ENCODE measurements at places on chromosomes 2 and 18. TPM values are rescaled to one million over a fixed set of nuclear protein-coding genes. Genes with fewer than 3 reads are reported as not detected.

DNA sequence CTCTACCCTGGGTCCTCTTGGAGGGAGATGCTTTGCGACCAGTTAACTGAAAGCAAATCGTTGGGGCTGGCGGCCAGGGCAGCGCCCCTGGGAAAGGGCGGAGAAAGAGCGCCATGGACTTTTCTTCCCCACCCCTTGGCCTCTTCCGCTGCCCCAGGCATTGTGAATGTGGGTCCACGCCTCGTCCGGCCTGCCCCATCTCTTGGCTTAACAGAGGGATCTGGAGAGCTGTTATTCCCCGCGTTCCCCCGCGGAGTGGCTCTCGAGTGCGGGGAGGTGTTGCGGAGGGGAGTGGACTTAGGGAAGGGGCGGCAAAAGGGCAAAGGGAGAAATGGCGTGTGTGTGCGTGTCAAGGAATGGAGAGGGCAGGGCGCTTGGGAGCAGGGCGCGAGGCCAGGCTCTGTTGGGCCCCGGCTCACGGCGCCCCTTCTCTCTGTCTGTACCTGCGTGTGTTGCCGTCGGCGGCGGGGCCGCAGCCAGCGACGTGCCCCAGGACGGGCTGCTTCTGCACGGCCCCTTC, 6.6 kb downstream of the EMX1 start:
- DNase-seq: no peak

DNA sequence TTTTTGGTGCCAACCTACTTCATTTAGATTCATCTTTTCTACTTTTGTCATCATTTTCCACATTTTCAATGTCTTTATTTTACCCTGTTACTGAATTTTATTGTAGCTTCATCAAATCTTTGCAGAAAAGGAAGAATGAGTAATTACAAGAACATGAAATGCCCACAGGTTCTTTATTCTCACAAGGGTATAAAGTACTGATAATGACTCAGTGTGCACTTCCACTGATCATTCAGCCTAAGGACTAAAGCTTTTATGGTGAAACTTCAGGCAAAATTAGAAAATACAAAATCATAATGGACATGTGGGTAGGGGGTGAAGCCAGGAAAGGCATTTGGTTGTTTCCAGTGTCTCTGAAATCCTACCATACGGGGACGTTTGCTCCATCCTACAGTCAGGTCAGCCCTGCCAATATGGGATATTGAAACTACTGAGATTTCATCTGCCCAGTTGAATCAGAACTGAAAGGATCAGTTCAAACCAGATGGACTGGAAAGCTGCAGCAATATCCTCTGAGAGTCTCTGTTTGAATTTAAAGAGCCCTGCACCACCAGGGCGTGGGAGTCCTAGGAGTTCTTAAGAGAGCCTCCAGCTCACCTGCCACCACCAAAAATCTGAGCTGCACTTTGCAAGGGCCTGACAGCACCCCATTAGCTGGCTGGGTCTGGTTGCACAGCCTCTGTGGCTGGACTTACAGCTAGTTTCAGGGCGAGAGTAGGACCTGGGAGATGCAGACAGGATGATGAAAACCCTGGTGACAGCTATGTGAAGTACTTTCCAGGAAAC, 390.4 kb downstream of the CMPK2 start:
- no peak for DNase-seq

DNA sequence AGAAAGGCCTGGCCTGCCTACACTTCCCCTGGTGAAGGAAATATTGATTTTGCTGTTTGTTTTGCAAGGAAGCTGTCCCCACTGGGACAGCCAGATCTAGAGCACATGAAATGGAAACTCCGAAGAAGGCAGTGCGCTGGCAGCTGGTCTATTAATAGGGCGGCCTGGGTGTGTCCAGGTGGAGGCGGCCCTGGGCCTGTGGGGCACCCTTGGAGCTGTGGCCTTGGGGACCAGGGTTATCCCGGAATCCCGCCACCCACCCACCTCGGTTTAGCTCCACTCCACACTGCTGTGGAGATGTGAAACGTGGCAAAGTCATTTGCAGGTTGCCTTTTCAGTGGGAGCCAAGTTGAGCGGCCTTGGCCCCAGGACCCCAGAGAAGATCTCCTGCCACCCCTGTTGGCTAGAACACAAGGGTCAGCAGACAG, 204.3 kb downstream of the KLHL29 start:
- DNase-seq: no peak

DNA sequence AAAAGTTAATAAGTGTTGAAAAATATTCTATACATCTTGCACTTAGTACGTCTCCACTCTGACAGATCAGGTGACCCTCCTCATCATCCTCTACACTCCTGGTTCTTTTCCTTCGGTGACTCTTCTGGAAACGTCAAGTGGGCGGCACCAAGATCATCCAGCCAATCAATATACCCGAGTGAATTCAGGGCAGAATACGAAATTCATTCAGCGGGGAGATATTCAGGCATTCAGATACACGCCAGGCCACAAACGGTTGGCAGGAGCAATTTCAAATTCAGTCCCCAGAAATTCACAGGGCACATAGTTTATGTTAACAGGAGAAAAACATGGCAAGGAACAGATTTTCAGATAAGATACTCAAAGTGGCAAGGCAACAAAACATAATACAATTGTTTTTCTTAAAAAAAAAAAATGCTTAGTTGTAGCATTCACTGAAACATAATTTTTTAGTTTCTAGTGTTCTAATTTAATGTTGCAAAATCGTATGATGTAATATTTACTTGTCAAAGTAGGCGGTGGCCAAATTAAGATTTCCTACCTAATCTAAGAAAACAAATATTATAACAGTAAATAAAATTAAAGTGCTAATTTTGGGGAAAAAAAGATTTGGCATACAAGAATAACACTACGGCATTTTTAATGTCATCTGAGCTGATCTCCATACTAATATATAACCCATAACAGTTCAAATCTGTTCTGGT, 4.2 kb downstream of the CLK1 start:
- peak; percentile 6 for DNase-seq

- no peak for DNase-seq
Measured at GRCh38 chr2:141068053-141068682, 1062.6 kb downstream of the LRP1B start.

- DNase-seq: no peak
Measured at GRCh38 chr18:36514778-36515177, 217.3 kb downstream of the FHOD3 start.

DNA sequence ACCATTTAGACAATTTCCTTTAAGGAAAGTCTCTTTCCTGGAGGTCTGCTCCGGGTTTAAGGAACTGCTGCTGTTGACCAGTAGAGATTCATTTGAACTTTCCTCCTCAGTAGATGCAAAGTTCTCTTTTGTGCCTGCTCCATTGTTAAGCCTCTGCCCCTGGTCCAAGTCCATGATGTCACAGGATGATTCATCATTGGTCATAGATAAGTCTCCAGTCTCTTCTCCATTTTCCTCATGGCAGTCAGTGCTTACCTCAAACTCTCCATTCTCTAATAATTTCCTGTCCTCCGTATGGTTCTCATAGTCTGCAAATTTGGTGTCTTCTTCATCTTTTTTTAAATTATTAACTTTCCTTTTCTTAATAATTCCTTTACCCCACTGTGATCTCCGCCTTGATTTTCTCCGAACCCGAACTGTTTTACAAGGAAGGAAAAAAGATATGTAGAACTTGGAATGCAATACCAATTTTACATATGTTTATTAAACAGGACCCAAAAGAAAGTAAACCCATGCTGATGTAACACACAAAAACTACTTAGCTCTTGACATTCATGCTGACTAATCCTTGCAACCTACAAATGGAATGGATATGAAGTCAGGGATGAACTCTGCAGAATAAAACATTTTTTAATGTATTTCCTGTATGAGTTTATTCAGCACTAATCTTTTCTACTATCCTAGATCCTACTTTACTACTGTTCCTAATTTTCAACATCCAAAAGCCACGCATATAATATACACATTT, 169.1 kb downstream of the ATAD2B start:
- DNase-seq: no peak

GRCh38 chr2:232512602-232513001, 7.6 kb upstream of the PRSS56 start:
- no peak for DNase-seq

GRCh38 chr2:239033801-239034560, 186.1 kb downstream of the TWIST2 start:
- no peak for DNase-seq

DNA sequence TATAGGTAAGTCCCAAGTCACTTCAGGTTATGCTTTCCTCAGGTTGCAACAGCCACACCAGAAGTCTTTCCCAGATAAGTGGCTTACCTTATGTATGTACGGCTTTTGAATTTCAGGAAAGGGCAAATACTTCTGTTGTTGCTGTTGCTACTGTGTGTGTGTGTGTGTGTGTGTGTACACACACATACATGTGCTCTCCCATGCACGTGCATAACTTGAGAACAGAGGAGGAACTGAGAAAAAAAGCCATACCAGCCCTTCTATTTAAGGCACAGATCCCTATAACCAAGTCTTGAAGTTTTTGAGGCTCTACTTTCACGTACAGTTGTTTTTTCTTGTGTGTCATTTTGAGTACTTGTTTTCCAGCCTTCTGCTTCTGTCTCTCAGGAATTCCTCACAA, 62.4 kb downstream of the WDPCP start:
- no peak for DNase-seq

- peak; percentile 68 for DNase-seq
Measured at GRCh38 chr2:225090746-225091145, 48.5 kb upstream of the DOCK10 start.

GRCh38 chr2:112462178-112462577, 19.8 kb upstream of the TTL start:
- no peak for DNase-seq

DNA sequence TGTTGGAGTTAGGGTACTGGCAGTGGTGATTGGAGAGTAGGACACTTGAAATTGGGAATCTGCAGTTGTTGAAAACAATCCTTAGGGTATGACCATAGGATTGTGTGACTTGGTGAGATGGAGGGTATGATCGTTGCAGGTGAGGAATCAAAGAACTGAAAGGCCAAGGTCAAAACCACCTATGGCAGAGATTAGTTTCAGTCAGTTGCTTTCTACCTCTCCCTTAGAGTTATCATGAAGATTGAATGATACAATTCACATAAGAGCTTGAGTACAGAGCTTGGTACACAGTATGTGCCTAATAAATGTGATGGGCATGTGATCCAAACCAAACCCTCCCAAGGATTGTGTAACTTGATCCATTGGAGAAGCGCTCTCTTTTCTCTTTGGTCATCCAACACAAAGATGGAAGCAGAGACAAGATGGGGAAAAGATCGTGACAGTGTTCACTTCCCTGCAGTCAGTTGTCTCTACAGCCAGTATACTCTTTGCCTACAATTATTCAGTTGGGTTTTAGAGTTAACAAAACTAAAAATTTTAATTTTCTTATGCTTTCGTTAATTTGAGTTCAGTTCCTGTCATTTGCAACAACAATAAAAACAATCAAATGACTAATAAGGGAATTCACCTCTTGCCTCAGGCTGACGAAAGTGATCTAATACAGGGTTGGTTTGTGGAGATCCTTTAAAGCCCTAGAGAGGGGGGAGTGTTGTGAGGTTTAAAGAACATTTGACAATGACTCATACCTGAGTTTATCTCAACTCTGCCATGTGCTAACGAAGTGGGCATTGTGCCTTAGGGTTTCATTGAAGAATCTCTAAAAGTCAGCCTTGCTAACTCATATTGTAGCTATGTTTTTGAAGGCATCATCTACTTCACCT, 14.8 kb upstream of the SMAD2 start:
- no peak for DNase-seq

The ZNF804A gene
- 0.21 TPM for polyA plus RNA-seq

The SLC30A3 gene
- 0.48 TPM for polyA plus RNA-seq

Measured in muscle of back (tissue), 13 donors.